Kasumi-1 (cell line): ENCODE measurements at places on chromosomes 5 and 9.
A peak's percentile ranks its signal among the peaks of the same experiment; 100 is the strongest.

- peak; percentile 98 for DNase-seq
These were observed 31.6 kb downstream of the TNFSF8 start for GRCh38 chr9:114898741-114899140.

GRCh38 chr9:34379334-34380033, 2.8 kb upstream of the MYORG start:
- peak; percentile 84 for DNase-seq

GRCh38 chr5:158313027-158313732, 454.2 kb upstream of the CLINT1 start:
- no peak for DNase-seq

DNA sequence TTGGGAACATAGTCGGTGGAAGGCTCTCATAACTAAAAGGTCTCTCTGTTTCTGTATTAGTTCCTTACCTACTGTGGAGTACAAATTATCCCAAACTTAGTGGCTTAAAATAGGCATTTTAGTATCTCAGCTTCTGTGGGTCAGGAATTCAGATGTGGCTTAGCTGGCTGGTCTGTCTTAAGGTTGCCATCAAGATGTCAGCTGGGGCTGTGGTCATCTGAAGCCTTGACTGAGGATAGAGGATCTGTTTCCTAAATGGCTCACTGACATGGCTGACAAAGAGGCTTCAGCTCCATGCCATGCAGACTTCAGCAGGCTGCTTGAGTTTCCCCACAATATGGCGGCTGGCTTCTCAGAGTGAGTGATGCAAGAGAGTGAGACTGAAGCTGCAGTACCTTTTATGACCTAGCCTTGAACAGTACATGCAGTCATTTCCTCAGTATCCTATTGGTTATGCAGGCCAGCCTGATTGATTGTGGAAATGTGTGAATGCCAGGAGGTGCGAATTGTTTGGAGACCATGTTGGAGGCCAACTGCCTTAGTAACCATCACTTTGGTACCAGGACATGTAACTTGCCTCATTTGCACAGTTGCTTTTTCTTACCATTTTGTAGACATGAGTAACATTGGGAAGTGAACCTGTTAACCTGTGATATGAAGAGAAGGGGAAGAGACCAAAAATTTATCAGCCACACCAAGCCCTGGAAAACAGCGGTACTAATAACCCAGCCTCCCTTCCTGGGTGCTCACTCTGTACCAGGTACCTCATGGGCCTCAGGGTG, 152.8 kb upstream of the IER5L start:
- DNase-seq: no peak

GRCh38 chr5:1734908-1735289, 64.7 kb downstream of the MRPL36 start:
- DNase-seq: no peak

DNA sequence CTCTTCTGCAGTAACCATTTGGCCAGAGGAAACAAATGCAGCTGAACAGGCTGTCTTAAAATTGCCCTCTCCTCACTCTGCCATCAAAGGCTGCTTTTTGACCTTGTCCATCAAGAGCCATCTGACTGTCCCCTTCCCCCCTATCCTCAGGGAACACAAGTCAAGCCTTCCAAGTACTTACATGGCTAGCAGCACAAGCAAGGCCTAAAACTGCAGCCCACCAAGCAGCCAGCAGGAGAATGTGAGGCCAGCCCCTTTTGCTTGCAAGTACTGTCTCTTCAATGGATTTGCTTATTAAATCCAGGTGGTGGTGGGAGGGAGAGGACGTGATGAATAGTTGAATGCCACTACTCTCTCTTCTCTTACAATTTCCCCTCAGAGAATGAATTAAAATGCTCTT, 83.5 kb downstream of the HTR1A start:
- DNase-seq: no peak

GRCh38 chr5:140145818-140146522, 20.2 kb downstream of the IGIP start:
- peak; percentile 39 for DNase-seq

DNA sequence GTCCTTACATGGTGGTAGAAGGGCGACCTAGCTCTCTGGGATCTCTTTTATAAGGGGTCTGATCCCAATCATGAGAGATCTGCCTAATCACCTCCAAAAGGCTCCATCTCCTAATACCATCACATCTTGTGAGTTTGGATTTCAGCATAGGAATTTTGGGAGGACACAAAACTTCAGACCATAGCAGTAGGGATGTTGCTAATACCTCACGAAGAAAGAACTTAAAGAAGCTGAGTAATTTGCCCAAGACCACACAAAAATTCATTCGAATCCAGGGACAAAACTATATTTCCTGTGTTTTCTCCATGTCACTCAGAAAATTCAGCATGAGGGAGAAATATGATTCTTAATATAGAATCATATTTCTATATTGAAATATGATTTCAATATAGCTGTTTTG, 32.7 kb downstream of the MTAP start:
- no peak for DNase-seq

- no peak for DNase-seq
These were observed 137.1 kb downstream of the SUSD1 start for GRCh38 chr9:112038017-112038408.
